ENCODE measurements at places on chromosomes 5 and 9. TPM values are rescaled to one million over a fixed set of nuclear protein-coding genes. Genes with fewer than 3 reads are reported as not detected.

The IFNK gene
- total RNA-seq, result not detected

The SNCAIP gene
- not detected for total RNA-seq

DNA sequence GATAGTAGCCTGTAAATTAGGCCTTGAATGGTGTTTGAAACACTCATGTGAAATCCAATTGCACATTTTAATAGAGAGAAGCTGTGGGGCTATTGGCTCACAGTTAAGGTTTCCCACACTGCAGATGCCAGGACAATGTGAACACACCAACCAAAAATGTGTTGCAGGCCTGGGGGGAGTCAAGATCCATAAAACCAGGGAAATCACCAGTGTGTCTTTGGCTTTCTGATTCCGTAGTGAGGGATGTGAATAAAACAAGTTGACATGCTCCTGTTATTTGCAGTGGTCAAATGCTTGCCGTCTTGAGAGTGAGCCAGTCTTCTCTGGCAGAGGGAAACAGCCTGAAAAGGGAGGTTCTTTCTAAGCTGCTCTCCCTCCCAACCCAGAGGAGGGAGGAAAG, 79.0 kb downstream of the ZNF462 start:
- DNase-seq, result no peak

The FOXD4L3 gene
- total RNA-seq, result not detected

GRCh38 chr5:149409268-149409948, 30.3 kb upstream of the IL17B start:
- no peak for DNase-seq

The GPSM1 gene
- total RNA-seq, result 6.0 TPM

The TSTD2 gene
- total RNA-seq, result 12.2 TPM

GRCh38 chr5:173564106-173564505, 52.3 kb downstream of the BOD1 start:
- DNase-seq, result no peak

DNA sequence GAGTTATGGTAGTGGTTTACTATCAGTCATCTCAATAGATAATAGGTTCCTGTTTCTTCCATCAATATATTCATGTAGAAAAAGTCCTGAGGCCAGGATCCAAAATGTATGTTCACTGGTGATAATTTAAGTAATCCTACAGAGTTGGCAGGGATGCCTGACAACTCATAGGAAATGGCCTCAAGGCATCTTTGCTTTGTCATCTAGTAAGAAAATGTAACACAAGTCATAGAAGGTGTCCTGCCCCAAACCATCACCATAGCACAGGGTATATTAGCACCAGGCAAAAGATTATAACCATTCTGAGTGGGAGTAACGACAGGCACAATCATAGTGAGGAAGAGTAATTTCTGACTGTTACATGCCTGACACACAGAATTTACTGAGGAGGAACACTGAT, 257.0 kb downstream of the TMEM167A start:
- DNase-seq, result no peak

- DNase-seq, result no peak
These were observed 299.7 kb downstream of the CWC27 start for GRCh38 chr5:65068410-65068809.

DNA sequence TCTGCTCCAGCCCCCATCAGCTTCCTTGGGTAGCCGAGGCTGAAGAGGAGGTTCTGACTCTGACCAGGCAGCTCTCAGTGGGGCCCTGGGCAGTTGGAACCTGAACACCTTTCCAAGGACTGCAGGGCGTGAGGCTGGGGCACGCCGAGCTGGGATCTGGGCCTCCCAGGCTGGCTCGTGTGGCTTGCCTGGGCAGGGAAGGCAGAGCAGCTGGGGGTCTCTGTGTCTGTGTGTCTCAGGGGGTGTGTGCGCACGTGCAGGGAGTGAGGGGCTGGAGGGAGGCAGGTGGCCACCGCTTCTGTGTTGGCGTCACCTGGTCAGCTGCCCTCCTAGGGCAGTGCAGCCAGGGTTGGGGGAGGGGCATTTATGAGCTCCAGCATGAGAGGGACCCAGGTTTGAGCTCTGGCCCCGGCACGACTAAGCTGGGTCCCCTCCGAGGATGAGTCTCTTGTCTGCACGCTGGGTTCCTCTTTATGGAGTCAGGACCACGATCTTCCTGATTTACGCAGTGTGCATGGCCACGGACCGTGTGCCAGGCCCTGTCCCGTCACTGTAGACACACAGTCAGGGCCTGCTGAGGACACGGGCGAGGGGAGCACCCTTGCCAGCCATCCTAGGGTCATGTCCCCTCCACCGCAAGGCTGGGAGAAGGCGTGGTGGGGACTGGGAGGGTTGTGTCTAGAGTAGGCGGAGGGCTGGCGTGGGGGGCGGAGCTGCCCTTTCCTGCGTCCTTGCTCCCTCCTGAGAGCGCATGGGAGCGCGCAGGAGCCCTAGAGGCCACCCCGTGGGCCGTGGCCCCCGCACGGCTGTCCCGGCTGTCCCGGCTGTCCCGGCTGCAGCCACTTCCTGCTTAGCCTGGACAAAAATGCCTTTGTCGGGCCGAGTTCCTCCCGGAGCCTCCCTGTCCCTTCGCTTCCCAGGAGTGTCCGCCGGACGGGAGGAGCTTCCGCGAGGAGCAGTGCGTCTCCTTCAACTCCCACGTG, 4.6 kb downstream of the ADAMTSL2 start:
- no peak for DNase-seq

- no peak for DNase-seq
These were observed 72.1 kb upstream of the RASA1 start for GRCh38 chr5:87195616-87196015.

DNA sequence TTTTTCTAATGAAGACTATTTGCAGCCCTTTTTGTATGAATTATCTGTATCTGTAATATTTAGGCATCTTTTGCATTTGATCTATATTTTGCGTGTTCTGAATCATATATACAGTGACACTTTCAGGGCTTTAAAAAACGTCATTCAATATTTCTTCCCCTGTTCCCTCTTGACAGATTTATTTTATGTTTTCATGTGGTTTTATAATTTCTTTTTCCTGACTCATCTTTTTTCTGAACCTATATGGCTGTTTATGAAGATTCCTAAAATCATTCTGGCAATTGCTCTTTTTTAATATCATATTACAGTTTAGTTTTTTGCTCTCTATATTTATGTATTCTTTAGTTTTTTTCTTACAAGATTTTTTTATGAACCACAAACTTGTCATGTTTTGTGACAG, 67.6 kb downstream of the SMARCA2 start:
- DNase-seq, result no peak

GRCh38 chr5:110377361-110377760, 349.1 kb downstream of the TMEM232 start:
- no peak for DNase-seq

DNA sequence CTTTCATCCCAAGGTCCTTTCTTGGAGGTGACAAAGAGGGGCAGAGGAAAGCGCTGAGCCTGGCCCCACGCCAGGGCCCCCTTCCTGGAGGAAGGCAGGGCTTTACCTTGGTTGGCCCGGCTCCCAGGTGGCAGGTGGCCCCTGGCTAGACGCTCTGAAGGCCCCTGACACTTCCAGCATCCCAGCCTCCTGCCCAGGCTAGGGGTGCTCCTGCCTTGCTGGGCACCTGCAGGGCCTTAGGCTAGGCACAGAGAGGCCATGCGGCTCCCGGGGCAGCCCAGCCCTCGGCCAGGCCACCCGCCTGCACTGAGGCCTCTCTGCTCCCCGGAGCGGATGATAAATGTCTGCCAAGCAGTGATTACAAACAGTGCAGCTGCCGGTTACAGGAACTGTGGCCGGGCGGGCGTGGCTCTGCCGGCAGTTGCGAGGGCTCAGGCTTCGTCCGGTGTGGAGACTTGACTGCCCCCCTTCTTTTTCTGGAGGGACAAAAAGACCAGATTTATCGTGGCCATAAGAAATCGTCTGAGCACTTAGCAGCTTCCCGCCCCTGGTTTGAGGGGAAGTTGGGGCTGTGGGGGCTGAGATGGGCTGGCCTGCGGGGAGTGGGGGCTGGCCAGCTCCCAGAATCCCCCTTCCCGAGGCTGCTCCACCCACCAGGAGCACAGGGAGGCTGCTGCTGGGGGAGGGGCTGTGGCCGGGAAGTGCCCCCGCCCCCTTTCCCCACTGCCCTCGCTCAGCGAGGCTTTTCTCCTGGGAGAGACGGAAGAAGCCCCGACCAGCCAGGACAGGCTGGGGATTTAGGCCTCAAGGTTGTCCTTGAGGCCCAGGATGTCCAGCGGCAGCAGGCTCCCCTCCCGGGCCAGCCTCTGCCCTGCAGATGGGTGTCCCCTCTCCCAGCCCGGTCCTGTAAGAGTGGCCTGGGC, 31.6 kb upstream of the UBAC1 start:
- peak; percentile 56 for DNase-seq

The FABP6 gene
- total RNA-seq, result not detected

The SLC45A2 gene
- total RNA-seq, result 0.23 TPM

The ELOVL7 gene
- total RNA-seq, result 0.71 TPM

GRCh38 chr5:33641744-33642505, 201.2 kb downstream of the TARS1 start:
- no peak for DNase-seq

- DNase-seq, result no peak
These were observed 186.7 kb downstream of the COMMD10 start for GRCh38 chr5:116271446-116272025.

DNA sequence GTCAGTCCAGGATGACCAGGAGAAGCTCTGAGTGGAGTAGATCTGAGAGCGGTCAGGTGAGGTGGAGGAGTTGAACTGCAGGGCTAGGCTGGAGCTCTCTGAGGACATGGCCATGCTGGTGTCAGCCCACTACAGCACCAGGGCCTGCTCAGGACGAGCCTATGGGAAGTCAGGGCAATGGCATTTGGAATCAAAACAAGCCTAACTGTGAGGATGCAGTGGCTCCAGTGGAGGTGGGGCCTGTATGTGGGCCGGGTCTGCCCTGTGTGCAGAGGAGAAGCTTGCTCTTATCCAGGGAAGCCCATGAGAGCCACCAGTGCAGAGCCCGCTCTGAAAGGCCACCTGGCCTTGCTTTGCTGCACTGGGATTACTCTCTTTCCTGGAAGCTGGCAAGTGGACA, 11.1 kb downstream of the CXCL14 start:
- no peak for DNase-seq

- DNase-seq, result no peak
These were observed 22.9 kb downstream of the SLC22A5 start for GRCh38 chr5:132392411-132392810.

GRCh38 chr5:43701227-43701626, 98.2 kb downstream of the NNT start:
- DNase-seq, result no peak

- DNase-seq, result no peak
These were observed 72.3 kb downstream of the XRCC4 start for GRCh38 chr5:83149671-83150070.

- DNase-seq, result no peak
These were observed 24.6 kb upstream of the MED10 start for GRCh38 chr5:6402939-6403338.

DNA sequence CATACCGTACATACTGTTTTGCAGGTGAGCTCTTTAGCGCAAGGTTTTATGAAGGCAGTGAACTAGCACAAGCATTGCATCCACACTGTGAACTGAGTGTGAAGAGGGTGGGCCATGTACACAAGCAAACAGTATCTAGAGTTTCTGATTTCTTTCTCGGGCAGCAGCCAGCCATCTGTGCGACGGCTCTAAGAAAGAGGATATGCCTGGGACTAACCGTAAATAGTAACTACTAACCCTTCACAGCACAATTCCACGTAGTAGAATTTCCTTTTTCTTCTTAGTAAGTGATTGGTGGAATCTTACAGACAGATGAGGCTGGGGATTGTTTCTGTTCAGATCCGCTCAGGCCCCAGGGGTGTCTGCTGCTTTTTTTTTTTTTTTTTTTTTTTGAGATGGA, 89.0 kb downstream of the DRD1 start:
- no peak for DNase-seq

DNA sequence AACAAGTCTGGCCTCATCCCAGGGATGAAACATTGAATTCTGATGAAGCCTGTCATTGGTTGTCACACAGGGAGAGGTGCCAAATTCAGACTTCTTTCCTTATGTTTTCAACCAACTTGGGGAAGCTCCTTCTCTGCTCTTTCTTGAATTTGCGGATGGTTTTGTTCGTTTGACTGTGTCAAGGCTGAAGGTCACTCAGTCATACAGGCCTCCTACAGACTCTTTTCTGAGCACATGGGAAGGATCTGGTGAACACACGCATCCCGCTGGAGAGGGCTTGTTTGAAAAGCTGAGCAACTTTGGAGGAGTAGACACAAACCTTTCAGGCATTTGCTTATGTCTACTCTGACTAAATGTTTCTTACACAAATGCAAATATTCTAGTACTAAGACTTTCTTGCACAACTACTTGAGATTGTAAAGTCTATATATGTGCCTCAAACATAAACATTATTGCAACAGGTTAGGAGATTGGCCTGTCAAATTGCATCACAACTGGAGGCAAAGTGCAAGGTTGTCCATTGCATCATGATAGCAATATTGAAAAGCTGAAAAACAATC, 151.5 kb upstream of the NR3C1 start:
- DNase-seq, result no peak

DNA sequence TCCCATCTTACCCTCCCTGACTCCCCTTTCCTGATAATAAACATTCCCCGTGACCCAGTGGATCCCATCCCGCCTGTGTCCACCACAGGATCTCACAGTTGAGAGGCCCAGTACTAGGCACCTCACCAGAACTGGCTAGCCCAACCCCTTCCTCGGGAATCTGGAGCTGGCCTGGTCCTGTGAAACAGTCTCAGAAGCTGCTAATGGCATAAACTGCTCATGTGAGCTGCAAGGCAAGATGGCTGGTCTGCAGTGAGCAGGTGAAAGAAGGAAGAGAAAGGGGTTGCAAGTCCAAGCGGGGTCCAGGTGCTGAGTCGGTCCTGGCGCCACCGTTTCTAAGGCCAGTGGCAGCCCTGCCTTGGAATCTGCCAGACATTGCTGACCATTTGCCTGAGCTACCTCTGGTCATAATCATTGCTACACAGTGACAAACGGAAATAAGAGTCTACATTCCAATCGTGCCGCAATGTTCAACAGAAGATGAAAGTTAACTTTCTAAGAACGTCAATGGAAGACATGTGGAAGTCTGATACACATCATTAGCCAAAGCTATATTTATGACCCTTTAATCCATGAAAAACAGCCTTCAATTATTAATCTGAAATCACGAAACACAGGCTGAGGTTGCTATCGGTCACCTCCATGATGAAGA, 33.7 kb downstream of the DNAH5 start:
- DNase-seq, result no peak

GRCh38 chr5:109701252-109701651, 11.5 kb downstream of the MAN2A1 start:
- no peak for DNase-seq

The PSD2 gene
- total RNA-seq, result not detected

DNA sequence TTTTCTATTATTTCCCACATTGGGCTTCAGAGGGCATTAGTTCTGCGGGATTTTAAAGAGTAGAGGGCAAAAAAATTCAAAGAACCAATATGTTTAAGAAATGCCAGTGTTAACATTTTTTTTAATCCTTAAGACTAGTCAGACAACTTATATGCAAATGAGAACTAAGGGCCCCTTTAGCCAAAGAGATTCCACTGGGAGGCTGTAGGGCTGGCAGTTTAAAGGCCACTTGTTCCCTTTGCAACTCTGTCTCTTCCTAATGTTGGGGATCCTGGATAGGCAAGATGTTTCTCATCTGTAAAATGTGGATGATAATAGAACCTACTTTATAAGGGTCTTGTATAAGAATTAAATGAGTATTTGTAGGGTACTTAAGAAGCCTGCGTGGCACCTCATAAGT, 1395.9 kb downstream of the PTPRD start:
- DNase-seq, result no peak

All from activated CD4-positive, alpha-beta memory T cell treated with anti-CD3 and anti-CD28 coated beads, Interleukin-2, amount 10 ng/mL, durations not matched to agents 7 days and 5 days (primary cell).